GM06990 (cell line): ENCODE measurements at places on chromosomes 1 and 21.

- DNase-seq: no peak
Observed at GRCh38 chr1:5847013-5847659, 145.1 kb downstream of the NPHP4 start.

DNA sequence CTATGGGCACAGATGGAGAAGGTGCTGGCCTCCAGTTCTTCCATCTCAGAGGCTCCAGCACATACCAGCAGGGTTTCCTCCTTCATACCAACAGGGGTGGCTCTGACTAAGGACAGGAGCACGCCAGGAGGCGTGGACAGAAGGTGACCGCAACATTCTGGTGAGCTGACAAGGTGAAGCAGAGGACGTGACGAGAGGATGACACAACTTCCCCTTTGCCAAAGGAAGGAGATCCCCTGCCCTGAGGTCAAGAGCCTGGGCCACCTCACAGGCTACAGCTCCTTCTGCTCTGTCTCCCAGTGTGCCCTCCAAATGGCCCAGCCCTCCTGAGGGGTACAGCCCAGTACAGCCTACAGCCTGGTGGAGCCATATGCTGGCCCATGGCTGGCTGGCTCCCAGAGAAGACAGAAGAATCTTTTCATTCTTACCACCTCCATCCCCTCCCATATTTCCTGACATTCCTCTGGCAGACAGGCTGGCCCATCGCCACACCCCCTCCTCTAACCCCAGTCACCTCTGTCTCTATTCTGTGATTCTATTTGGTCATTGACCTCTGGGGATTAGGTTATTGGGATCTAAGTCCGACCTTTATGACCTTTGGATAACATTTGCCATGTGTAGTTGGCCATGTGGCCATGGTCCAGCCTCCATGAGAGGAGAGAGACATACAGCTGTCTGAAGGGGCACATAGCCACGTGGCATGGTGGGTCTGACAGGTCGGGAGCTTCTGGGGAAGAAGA is 5.1 kb upstream of the LAMB3 start:
- peak; percentile 38 for DNase-seq

GRCh38 chr1:226226601-226227000 is 3.1 kb downstream of the MIXL1 start:
- DNase-seq: no peak

- DNase-seq: no peak
Observed at GRCh38 chr1:2354511-2355372, 36.6 kb downstream of the MORN1 start.

- no peak for DNase-seq
Observed at GRCh38 chr1:31019401-31019800, 46.1 kb downstream of the PUM1 start.

DNA sequence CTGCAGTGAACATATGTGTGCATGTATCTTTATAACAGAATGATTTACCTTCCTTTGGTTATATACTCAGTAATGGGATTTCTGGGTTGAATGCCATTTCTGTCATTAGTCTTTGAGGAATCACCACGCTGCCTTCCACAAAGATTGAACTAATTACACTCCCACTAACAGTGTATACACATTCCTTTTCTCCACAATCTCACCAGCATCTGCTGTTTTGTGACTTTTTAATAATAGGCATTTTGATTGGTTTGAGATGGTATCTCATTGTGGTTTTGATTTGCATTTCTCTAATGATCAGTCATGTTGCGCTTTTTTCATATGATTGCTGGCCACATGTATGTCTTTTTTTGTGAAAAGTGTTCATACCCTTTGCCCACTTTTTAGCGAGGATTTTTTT is 680.5 kb downstream of the PTPRC start:
- no peak for DNase-seq

DNA sequence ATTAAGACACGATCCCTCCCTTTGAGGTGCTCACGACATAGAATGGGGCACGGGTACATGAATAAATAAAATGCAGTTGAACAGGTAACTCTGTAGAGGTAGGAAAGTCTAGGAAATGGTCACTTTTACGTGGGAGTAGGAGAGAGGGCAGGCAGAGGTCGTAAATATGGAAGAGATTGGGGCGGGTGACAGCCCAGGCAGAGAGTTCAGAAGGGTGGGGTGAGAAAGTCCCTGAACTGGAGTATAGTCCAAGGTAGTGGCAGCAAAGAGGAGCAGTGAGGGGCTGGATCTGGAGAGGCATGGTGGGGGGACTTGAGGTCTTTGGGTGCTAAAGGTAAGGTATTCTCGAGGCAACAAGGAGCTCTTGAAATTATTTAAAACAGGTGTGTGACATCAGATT is 147.9 kb downstream of the C1orf21 start:
- no peak for DNase-seq

DNA sequence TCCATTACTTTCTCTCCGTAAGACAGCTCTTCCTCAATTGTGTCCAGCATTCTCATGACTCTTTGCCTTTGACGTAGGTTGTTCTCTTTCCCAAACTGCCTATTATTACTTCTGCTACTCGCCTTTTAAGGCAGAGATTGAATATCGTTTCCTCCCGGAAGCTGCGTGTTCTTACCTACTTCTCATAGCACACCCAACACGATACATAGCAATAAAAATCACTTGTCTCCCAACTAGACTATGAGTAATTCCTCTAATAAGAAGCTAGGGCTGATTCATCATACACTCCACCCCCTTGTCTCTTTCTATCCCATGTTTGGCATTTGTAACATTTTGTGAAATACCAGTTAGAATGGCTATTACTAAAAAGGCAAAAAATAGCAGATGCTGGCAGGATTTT is 55.8 kb upstream of the SGIP1 start:
- no peak for DNase-seq

DNA sequence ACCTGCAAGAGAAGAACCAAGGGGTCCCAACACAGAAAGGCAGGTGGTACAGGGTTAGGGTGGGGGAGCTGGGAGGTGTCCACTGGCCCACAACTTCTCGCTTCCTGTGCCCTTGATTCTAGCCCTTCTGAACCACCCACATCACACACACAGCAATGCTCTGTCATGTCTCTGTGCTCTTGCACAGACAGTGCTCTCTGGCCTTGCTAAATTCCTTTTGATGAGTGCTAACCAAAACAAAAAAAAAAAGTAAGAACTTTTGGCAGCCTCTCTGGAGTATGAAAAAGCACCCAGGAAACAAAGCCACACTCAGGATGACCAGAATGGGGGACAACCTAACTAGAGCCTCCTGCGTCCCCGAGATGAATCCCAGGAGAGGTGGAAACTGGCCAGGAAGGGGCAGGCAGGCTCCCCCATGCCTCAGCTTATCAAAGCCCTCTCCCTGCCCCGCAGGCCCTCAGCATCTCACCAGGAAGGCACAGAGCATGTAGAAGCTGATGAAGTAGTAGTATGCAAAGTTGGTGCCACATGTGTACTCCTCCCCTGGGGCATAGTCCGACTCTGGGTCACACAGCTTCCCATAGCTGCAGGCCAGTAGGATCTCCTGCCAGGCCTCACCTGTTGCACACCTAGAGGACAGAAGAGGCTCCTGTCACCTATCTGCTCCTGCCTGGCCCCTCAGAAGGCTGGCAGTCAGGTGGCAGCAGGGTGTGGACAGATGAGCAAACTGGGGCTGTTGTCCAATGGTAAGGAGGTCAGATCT is 27.2 kb upstream of the KIF21B start:
- DNase-seq: no peak

DNA sequence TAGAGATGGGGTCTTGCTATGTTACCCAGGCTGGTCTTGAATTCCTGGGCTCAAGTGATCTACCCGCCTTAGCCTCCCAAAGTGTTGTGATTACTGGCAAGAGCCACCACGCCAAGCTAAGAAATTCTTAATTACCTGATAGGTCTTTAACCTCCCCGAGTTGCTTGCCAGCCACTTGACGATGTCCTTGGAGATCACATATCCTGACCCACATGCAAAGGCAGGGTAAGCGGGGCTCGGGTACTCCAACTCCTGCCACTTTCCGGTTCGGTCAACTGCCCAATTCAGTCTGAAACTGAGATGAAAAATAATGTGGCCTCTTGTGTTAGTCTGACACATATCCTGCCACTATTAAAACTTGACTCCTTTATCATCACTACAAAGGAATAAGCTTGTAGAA is 50.2 kb downstream of the B3GALNT2 start:
- DNase-seq: no peak

DNA sequence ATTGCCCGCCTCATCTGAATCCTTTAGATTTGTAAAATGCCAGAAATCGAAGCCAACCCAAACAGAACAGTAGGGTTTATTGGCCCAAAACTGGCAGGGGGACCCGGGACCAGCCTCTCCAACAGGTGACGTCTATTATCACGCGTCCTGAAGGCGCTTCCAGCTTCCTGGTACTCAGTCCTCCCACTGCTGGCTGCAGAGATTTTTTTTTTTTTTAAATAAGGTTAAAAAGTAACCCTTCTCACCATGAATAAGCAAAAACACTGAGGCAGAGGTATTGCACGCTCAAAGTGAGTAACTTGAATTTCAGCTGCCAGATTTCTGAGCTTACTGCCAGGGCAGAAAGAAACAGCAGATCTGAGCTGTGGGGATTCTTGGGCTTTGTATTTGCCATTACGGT is 54.4 kb upstream of the GCLM start:
- DNase-seq: no peak

DNA sequence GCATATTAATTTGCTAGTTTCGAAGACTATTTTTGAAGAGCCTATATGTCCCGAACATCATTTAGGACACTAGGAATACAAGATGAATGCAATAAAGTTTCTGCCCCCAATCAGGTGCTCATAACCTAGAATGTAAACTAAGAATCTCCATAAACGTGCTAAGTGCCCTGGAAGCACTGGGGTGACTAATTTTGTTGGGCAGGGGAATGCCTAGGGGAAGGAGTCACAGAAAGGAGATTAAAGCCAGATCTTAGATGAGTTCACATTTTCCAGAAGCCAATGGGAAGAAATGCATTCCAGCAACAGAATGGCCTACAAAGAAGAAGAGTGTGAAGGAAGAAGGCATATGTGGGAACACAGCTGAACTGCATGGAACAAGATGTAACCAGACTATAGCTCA is 19.5 kb downstream of the SCYL3 start:
- DNase-seq: no peak

DNA sequence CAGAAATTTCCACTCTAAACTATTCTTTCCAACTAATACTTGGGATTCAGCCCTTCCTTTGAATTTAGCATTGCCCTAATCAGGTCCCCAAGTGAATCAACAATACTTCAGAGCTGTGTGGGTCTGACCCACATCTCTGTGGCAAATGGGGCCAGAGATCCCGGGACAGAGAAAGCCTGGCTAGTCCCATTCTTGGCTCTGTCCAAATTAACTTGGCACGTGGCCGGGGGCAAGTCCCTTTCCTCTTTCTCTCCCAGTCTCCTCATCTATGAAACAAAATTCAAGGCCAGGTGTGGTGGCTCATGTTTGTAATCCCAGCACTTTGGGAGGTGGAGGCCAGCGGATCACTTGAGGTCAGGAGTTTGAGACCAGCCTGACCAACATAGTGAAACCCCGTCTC is 6.3 kb upstream of the ZC3H12A start:
- no peak for DNase-seq

DNA sequence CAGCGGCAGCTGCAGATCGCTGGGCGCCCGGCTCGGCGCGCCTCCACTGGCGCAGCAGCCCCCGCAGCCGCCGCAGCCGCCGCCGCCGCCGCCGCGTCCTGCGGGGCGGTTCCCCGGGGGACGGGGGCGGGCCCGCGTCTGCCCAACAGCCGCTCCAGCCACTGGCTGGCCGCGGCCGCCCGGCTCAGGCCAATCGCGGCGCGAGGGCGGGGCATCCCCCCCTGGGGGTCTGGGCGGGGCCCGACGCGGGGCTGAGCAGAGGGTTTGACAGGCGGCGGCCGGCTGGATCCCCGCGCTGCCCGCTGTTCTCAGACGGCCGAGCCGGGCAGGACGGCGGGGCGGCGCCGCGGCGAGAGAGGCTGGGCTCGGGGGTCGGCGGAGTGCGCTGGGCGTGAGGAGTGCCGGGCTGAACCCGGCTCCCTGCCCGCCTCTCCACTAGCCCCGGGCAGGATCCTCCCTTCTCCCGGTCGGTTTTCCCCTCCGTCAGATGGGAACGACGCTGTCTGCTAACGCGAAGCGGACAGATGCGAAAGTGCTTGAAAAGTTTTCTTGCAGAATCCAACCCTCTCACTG is at the start of gene GLIS1:
Gene GLIS1, minus strand, starts transcription at position 56 of the 573 bp plus-strand sequence. CDS start 1,100 bp downstream, outside the sequence.
- peak; percentile 83 for DNase-seq

- no peak for DNase-seq
Observed at GRCh38 chr1:34808051-34808810, 15.4 kb downstream of the GJA4 start.

DNA sequence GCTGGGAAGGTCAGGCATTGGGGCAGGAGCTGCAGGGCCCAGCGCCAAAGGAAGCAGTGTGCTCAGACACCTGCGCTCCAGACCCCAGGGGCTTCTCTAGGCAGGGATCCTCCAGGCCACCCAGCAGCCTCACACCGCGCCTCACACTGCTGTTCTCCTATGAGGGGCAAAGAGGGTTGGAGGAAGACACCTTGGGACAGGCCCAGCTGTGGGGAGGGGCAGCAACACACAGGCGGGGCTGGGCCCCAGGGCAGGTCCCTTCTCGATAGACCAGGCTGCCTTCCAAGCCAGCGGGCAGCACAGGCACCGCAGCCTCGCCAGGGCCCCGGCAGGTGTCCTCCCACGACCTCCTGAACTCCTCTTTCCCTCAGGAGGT is 20.7 kb upstream of the PRSS38 start:
- DNase-seq: no peak

DNA sequence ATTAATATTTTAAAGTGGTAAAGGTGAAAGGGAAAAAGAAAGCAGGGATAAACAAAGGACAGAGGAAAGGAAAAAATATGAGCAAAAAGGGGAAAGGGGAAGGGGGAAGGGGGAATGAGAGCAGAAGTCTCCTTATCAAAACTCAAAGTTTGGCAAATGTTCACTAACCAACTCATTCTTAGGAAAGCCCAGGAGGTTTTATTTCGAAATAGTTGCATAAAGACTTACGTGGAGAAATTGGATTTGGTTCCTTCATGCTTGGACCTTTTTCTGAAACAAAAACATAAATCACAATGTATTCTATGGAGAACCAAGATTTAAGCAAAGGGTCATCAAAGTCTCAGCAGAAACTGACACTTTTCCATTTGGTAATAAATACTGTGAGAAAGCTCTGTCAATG is 188.1 kb downstream of the TGFBR3 start:
- no peak for DNase-seq

- no peak for DNase-seq
Observed at GRCh38 chr1:34127006-34128000, 37.7 kb downstream of the CSMD2 start.

- no peak for DNase-seq
Observed at GRCh38 chr1:153032073-153032472, 1.1 kb downstream of the SPRR1B start.

GRCh38 chr1:181141431-181141910 is 53.0 kb downstream of the IER5 start:
- DNase-seq: peak; percentile 46

DNA sequence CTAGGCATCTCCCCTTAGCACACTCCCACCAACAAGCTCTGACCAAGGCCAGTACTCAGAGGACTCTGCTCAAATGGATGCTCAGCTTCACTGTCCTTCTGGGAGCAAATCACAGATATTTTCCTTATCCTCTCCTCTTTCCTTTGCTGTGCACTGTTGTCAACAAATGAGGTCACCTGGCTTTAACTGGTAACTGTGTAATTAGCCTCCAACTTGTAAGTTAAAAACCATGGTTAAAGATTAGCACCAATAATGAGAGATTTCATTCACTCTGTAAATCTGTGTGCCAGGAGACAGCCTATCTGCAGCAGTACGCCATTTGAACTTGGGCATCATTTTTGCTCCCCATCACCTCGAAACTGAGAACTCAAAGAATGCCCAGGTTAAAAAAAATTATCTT is 149.5 kb downstream of the GABPA start:
- DNase-seq: no peak
